ENCODE measurements at places on chromosomes 3 and 15. TPM values are rescaled to one million over a fixed set of nuclear protein-coding genes. Genes with fewer than 3 reads are reported as not detected.
A peak's percentile ranks its signal among the peaks of the same experiment; 100 is the strongest.

OSTN gene
- total RNA-seq = 13.9 TPM

GRCh38 chr15:29821416-29822099 lies 710 bp downstream of the TJP1 start:
- DNase-seq = no peak

DNA sequence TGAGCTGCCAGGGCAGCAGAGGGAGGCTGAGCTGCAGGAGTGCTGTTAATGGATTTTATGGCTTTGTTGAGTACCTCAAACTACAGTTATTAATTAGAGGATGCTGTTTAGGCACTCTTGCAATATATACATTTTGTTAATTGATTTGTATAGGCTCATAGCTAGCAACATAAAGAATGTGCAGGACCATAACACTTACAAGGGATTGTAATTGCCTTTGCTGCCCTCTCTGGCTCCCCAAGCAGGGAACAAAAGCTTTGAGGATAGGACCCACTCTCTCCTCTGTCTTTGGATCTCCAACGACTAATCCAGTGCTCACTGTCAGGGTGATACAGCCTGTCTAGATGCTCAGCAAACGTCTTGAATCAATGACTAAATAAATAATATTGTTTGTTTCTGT lies 1.2 kb upstream of the CLSTN2 start:
- no peak for DNase-seq

GRCh38 chr3:160413613-160414248 lies 14.3 kb downstream of the SMC4 start:
- DNase-seq = no peak

- no peak for DNase-seq
Observed at GRCh38 chr3:72331076-72331475, 517.2 kb downstream of the SHQ1 start.

DNA sequence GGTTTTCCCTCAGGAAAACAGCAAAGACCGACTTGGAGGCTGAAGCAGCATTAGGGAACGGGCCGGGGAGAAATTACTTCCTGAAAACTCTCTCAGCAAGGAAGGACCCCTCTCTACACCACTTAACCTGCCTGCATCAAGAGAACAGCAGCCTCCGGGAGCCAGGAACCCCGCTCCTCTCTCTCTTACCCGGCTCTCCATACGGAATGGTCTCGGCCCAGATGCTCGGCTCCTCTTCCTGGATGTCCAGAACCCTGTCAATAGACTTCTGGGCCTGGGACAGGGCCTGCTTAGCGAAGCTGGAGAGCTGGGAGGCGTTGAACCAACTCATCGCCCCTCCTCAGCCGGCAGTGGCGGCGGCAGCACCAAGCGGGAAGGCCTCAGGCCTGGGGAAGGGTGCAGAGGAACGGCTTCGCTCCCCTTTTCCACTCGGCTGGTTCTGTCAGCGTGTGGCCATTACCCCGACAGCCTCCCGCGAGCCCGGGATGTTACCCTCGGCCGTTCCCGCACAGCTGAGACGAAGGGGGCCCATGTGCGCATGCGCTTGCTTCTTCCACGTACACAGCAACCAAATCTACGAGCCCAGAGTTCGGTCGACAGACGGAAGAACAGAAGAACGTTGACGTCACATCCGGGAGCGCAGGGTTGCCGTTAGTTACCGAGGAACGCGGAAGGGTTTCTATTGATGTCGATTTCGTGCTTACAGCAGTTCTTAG lies at the start of gene TMF1:
Gene TMF1 (minus strand): TSS at position 578 of the 716 bp plus-strand sequence. CDS start 247 bp downstream, at position 331.
- peak; percentile 98 for DNase-seq

DNA sequence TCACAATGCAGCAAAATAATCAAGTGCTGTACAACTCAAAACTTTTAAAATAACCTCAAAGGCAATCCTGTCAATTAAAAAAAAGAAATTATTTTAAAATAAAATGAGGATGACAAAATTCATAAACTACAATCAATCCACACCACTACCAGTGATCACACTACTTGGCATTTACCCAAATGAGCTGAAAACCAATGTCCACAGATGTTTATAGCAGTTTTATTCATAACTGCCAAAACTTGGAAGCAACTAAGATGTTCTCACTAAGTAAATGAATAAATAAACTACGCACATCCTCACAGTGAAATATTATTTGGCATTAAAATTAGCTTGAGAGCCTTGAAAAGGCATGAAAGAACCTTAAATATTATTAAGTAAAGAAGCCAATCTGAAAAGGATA lies 121.3 kb downstream of the STAG1 start:
- no peak for DNase-seq

- no peak for DNase-seq
Observed at GRCh38 chr15:70794596-70795310, 31.4 kb upstream of the UACA start.

- DNase-seq = no peak
Observed at GRCh38 chr3:186826410-186826975, 16.0 kb upstream of the ADIPOQ start.

GRCh38 chr3:270688-271087 lies 74.1 kb downstream of the CHL1 start:
- no peak for DNase-seq

DNA sequence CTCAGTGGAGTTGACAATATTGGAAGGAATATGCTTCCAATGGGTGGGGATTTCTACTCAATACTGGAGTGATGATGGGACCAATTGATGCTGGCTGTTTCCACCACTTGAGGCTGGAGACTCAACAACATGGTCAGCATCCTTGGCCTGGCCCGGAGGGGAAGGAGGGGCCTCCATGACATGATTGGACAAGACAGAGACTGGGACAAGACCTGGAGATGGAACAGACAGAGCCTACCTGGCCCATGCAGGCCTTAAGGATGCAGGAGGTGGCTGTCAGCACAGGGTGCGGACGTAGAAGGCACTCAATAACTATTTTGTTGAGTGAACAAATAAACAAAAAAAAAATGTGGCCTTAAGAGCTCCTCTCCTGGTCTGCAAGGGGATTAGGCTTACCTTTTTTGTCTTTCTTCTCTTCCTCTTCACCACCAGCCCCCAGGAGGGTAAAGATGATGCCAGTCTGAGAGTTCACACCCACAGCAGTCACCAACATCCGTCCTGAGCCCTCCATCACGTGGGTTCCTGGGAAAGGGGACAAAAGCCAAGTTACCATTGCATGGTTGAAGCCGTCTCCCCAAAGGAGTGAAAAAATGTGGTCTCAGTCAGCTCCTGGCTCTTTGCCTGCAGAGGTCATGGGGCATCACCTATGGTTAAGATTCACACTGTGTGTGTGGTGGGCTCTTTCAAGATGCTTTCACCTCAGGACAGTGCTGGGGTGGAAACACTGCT lies 67.1 kb upstream of the SEC13 start:
- no peak for DNase-seq

DNA sequence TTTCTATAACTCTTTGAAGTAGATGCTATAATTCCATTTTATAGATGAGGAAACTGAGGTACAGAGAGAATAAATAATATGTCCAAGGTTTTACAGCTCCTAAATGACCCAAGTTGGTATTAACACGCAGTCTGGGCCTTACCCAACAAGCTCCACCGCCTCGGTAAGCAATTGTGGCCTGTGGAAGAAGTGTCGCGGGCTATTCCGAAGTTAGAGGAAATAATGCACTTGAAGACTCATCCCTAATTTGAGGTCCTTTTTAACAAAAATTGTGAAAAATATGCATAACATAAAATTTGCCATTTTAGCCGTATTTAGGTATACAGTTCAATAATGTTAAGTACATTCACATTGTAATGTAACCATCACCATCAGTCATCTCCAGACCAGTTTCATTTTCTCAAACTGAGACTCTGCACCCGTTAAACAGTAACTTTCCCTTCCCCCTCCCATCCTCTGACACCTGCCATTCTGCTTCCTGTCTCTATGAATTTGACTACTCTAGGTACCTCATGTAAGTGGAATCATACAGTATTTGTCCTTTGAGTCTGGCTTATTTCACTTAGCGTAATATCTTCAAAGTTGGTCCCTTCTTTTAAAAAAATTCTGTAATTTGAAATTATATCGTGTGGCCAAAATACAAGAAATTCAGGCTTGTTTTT lies 18.2 kb downstream of the IDH3A start:
- DNase-seq = no peak

HHLA2 gene
- not detected for total RNA-seq

DNA sequence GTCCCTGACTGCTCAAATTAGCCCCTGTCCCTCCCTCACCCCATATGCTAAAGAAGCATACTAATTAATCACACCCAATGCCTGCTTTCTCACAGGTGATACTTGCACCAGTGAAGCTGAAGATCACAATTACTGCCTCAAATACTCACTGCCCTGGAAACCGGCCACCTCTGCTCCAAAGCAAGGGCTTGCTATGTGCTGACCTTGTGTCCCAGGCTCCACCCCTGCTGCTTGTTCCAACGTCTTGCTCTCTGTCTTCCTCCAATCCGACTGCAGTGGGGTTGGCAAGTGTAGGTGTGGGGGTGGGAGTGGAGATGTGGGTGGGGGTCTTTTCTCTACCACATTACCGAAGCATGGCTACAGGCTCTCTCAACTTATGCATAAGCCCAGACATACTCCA lies 55.7 kb upstream of the PSMD6 start:
- DNase-seq = no peak

PTX3 gene
- 5.1 TPM for total RNA-seq

DNA sequence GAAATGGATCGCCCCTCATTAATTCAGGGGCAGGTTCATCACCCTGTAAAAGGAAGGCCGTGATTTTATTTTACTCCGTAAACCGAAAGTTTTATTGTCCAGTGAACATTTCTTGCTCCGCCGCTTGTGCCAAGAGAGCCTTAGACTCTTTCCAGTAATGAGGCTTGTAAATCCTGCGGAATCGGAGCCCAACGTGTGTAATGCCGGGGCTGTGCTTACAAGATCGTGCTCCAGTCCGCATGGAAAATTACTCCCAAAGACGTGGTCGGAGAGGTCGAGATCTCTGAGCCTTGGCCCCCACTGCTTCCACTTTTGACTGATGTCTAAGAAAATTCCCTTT lies 649 bp upstream of the PLOD2 start:
- peak; percentile 52 for DNase-seq

FBLN2 gene
- 132 TPM for total RNA-seq

GRCh38 chr3:161452179-161452578 lies 44.4 kb upstream of the OTOL1 start:
- DNase-seq = no peak

GRCh38 chr3:172103724-172104123 lies 64.3 kb downstream of the FNDC3B start:
- no peak for DNase-seq

TRAT1 gene
- 0.95 TPM for total RNA-seq

- DNase-seq = no peak
Observed at GRCh38 chr15:60795471-60795870, 316.5 kb upstream of the ICE2 start.

DNA sequence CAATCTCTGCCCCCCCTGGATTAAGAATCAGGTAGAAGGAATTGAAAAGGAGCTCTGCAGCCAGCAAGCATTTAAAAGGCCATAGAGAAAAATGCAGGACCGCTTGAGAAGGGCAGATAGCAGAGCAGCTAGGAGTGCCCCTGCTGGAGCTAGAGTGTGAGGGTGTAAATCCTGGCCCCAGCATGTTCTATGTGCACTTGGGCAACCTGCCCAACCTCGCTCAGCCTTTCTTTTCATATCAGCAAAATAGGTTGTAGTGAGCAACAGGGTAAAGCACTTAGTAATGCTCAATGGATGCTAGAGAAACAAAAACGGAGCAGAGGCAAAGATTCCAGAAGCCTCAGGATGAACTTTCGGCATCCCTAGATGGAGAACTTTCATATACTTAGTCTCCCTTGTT lies 25.0 kb upstream of the THBS1 start:
- no peak for DNase-seq

DNA sequence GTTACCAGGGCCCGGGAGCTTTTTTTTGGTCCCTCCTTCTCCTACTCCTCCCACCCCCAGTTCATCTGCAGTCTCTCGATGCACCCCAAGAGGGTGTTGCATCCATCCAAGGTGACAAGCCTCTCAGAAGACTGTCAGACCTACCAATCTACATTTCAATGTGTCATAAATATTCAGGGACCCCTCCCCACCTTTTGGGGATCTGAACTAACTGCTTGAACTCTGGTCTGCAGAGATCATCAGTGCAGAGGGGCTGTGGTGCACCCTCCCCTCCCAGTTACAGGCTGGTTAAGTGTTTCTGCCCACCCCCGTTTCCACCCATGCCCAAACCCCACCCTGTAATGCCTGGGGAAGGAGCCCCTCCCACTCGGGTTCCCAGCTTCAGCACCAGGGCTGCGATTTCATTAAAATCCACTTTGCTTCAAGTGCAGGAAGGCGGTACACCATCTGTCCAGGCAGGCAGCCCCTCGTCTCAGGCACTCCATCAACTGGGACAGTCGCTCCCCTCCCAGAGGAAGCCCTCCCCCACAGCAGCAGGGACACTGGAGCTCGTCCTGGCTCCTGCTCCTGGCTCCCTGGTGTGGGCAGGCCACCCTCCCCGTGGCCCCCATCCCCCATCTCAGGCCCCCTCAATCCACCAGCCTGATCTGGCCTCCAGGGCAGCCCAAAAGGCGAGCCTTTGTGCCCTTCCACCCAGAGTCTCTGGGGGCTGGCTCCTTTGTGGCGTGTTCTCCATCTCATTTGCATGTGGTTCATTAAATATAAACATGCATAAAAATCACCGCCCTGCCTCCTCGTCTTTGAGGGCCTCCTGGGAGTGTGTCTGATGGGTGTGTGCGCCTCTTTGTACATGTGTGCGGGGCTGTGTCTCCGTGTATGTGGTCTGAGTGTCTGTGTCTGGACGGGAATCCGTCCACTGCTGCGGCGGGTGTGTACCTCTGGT lies 32.3 kb downstream of the RNU5B-1 start:
- no peak for DNase-seq

- no peak for DNase-seq
Observed at GRCh38 chr15:65377105-65377975, 462 bp downstream of the IGDCC3 start.

GRCh38 chr3:105606016-105606415 lies 239.3 kb downstream of the ALCAM start:
- no peak for DNase-seq

- DNase-seq = no peak
Observed at GRCh38 chr3:36451816-36452215, 71.5 kb downstream of the STAC start.

IL17RD gene
- total RNA-seq = 33.4 TPM

- DNase-seq = no peak
Observed at GRCh38 chr3:30614373-30614772, 8.0 kb downstream of the TGFBR2 start.

CACNA1D gene
- total RNA-seq = 23.5 TPM

GPR62 gene
- not detected for total RNA-seq

DNA sequence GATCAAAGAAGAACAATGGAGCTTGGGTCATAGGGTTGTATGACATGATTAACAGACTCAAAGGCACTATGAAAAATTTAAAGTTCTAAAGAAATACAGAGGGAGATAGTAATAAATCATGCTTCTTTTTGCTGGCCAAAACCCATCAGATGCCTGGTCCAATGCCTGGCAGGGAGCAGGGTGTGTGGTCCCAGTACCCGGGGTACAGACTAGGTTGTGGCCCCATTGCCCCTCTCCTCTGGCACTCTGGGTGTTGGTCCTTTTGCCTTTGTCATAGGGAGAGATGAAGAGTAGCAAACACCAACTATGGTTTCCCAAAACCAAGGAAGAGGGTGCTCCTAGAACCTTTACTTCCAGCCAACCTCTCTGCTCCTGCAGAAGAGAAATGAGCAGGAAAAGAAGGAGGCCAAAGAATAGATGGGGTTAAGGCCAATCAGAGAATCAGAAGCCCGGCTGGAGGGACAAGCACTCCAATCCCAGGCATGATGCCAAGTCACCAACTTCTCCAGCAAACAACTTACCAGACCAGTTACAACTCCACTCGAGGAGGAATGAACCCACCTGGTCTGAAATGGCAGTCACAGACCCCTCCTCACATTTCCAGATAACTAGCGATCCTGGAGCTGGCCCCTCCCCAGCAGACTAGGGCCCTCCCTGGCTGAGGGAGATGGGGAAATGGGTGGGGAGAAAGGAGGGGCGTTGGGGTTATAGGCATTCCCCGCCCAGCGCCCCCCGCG lies 1.8 kb downstream of the IGDCC3 start:
- no peak for DNase-seq

CCDC54 gene
- total RNA-seq = not detected

Data from urinary bladder (tissue), 4 donors.